ENCODE measurements at places on chromosomes 6 and 20. TPM values are rescaled to one million over a fixed set of nuclear protein-coding genes. Genes with fewer than 3 reads are reported as not detected.
A peak's percentile ranks its signal among the peaks of the same experiment; 100 is the strongest.

DNA sequence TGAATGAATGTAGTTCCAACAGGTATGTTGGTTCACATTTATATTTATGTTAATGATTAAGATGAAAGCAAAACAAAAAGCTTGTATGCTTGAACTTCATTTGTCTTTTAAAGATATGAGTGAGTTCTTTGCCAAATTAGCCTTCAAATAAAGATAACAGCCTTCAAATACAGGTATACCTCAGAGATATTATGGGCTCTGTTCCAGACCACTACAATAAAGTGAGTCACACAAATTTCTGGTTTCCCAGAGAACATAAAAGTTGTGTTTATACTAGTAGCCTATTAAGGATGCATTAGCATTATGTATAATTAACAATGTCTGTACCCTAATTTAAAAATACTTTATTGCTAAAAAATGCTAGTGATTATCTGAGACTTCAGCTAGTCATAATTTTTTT lies 245.3 kb upstream of the MAN1A1 start:
- DNase-seq, result no peak

GRCh38 chr20:48049641-48050040 lies 264.4 kb upstream of the SULF2 start:
- DNase-seq, result no peak

DNA sequence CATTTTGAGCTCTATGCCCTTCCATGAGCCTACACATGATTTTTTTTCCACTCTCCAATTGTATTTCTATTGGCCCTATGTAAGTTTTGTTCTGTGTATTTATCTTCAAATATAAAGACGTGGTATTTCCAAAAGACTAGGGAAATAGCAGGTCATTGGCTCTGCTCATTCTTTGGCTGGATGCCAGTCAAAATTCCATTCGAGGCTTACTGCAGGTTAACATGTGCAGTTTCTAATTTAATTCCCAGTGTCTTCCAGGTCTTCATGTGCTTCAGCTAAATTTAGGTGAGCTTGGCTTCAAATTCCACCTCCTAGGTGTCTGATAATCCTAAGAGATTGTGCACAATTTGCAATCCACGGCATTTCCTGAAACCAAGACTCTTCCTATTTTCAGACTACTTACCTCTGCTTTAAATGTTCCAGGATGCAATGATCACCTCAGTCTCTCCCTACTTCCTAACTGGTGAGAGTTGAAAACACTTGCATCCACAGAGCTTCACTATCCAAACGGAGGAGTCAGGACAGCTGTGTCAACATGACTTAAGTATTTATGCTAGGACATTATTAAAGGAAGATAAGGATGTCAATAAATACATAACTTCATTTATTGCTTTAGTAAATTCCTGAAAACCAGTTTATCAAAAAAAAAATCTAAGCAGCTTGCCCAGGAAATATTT lies 236.1 kb downstream of the COL12A1 start:
- DNase-seq, result no peak

- DNase-seq, result no peak
Measured at GRCh38 chr6:20868397-20869096, 334.3 kb downstream of the CDKAL1 start.

GRCh38 chr6:24448396-24448795 lies 41.0 kb downstream of the GPLD1 start:
- DNase-seq, result no peak

DNA sequence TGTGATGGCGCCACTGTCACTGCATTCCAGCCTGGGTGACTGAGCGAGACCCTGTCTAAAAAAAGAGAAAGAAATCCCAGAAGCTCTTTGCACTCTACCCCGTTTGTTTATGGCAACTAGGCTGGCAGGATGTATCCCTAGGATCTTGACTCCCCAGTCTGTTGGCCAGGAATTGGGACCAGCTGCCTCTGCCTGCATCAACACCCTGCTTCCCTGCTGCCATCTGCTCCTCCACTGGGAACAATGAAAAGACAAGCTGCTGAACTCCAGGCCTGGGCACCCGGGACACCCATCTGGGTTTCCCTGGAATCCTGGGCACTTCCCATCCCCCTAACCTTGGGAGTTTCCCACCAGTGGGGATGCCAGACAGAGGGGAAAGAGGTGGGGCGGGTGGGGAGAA lies 64.9 kb downstream of the CPNE5 start:
- DNase-seq, result no peak

GRCh38 chr6:133512410-133513016 lies 271.4 kb downstream of the EYA4 start:
- peak; percentile 60 for DNase-seq

GRCh38 chr20:43440531-43440930 lies 17.2 kb upstream of the SRSF6 start:
- no peak for DNase-seq

GRCh38 chr6:75613056-75613501 lies 11.4 kb downstream of the SENP6 start:
- no peak for DNase-seq

DNA sequence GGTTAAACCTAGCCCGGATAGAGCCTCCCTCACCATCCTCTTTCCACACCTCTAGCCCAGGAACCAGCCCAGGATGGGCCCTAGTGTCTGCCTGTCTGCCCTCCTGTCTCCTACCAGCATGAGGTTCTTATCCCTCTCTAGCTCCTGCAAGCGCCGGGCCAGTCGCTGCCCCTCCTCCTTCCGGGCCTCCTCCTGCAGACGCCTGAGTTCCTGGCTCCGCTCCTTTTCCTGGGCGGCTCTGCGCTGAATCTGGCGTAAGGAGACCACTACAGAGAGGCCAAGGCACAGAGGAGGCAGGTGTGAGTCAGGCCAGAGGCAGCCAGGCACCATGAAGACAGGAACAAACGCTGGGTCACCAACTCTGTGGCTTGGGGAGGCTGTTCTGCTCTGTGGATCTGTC lies 4.3 kb upstream of the PSORS1C2 start:
- peak; percentile 80 for DNase-seq

- DNase-seq, result no peak
Measured at GRCh38 chr6:131731224-131731623, 20.4 kb upstream of the CTAGE9 start.

DNA sequence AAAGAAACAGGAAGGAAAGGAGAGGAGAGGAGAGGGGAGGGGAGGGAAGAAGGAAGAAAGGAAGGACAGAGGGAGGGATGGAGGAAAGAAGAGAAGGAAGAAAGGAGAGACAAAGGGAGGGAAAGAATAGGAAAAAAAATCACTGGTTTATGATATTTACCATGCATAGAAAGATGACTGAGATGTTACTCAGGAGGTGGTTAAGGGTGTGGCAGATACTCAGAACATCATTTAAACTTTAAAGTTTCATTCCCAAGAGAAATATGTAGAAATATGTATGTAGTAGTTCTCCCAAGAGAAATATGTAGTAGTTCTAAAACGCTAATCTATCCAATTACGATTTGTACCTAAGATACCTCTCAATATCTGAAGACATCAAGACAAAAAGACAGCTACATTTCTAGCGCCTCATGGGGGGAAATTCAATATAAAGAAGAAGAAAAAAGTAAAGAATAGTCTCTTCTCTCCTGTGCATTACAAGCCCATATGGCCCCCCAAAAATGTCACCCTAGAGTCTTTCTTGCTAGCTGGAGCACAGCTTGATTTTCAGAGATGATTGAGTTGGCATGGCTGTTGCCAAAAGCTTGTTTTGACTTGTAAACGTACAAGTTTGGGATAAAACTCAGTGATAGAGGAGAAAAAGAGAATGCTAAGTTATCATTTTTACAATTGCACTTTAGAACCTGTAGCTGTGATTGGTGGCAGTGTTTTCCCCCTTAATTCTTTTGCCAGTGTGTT lies 539.2 kb downstream of the CDH26 start:
- DNase-seq, result no peak

DNA sequence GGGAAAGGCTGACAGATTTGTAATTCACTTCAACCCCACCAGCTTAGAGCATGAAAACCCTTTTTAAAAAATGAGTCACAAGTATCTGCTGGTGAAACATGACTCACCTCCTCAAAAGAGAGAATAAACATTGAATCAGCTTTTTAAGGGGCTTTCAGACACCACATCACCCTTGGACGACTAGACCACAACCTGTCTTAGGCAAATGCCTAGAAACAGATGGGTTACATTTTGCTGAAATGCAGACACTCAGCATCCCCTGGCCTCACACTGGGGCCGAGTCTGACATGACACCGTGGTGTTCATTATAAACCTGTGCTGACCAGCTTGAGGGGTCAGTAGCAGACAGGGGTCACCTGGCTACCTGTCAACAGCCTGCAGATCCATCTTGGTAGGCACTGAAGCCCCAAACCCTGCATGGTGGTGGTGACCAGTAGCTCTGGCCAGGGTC lies 175.3 kb upstream of the CST7 start:
- peak; percentile 53 for DNase-seq

- peak; percentile 11 for DNase-seq
Measured at GRCh38 chr20:51116765-51117686, 94.1 kb upstream of the KCNG1 start.

Gene IL17F
- total RNA-seq, result not detected

Gene PARD6B
- total RNA-seq, result 26.0 TPM

Gene SLC22A2
- total RNA-seq, result 1.1 TPM

Gene IL20RA
- 0.27 TPM for total RNA-seq

All from Daoy (cell line).